Mesothelial cell of epicardium (in vitro differentiated cells): ENCODE measurements at places on chromosomes 5 and 9. TPM values are rescaled to one million over a fixed set of nuclear protein-coding genes. Genes with fewer than 3 reads are reported as not detected.

DNA sequence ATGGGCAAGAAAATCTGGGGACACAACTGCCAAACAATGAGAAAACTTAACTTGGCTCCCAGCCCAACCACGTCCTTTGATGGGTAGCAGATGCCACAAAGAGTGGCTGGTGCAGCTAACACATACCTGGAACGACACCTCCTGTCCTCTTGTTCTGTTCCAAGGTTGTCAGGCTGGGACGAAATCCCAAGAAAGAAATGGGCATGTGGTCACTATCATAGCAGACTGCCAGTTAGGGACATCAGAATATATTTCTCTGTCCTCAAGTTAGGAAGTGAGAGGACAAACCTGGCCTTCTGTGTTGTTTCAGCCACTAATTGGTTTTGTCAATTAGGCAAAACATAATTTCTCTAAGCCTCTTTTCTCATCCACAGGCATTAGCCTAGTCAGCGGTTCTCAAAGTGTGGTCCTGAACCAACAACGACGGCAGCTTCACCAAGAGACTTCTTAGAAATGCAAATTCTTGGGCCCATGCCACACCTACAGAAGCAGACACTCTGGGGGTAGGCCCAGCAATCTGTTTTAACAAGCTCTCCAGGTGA, 63.4 kb downstream of the RAPGEF1 start:
- H3K4me1 ChIP-seq: peaks cover 46% of the 10 kb centered on the region
- H3K27me3 ChIP-seq: no peaks in the 10 kb centered on the region
- DNase-seq: no peak
- H3K27ac ChIP-seq: peak overlapping the region; percentile 25

- peaks cover 11% of the 10 kb centered on the region for H3K36me3 ChIP-seq
- peak overlapping the region; percentile 11 for H3K27ac ChIP-seq
- peaks cover 22% of the 10 kb centered on the region for H3K4me1 ChIP-seq
Measured at GRCh38 chr9:116608064-116608463, 79.0 kb upstream of the TRIM32 start.

- H3K27ac ChIP-seq: no peak overlapping the region
- peaks cover 31% of the 10 kb centered on the region for H3K4me1 ChIP-seq
- H3K27me3 ChIP-seq: no peaks in the 10 kb centered on the region
- no peak overlapping the region for H3K4me3 ChIP-seq
Measured at GRCh38 chr5:16732356-16732755, 115.6 kb upstream of the RETREG1 start.

DNA sequence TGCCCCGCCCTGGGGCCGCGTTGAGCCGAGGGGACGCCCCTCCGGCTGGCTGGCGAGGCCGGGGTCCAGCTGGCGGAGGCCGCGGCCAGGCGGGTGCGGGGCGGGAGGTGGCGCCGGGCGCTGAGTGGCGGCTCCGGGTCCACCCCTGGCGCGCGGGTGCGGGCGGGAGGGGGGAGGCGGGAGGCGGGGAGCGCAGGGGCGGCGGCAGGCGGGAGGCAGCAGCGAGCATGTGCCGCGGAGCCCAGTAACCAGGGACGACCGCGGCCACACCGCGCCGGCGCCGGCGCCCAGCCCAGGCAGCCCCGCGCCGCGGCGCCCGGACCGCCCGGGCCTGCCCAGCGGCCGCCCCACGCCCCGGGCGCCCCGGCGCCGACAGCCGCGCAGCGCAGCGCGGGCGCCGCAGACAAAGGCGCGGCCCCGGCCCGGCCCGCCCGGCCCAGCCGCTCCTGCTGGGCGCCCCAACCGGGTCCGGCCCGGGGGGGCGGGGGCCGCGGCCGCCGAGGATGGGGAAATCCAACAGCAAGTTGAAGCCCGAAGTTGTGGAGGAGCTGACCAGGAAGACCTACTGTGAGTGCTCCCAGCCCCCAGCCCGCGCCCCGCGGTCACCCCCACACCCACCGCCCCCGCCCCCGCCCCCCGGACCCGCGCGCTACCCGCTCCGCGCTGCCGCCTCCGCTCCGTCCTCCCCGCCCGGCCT, at the start of gene NCS1:
Gene NCS1 (plus strand): TSS at position 244 of the 697 bp plus-strand sequence. CDS start 260 bp downstream, at position 504.
- H3K36me3 ChIP-seq: no peaks in the 10 kb centered on the region
- DNase-seq: peak; percentile 61
- H3K4me1 ChIP-seq: peaks cover 17% of the 10 kb centered on the region
- H3K27ac ChIP-seq: peak within 1 kb of the TSS; percentile 54
- peak within 1 kb of the TSS; percentile 83 for H3K4me3 ChIP-seq

Gene FBP2
- total RNA-seq: not detected in 3 replicates
